Nephron progenitor cell (in vitro differentiated cells): ENCODE measurements at places on chromosomes 16 and 17.

DNA sequence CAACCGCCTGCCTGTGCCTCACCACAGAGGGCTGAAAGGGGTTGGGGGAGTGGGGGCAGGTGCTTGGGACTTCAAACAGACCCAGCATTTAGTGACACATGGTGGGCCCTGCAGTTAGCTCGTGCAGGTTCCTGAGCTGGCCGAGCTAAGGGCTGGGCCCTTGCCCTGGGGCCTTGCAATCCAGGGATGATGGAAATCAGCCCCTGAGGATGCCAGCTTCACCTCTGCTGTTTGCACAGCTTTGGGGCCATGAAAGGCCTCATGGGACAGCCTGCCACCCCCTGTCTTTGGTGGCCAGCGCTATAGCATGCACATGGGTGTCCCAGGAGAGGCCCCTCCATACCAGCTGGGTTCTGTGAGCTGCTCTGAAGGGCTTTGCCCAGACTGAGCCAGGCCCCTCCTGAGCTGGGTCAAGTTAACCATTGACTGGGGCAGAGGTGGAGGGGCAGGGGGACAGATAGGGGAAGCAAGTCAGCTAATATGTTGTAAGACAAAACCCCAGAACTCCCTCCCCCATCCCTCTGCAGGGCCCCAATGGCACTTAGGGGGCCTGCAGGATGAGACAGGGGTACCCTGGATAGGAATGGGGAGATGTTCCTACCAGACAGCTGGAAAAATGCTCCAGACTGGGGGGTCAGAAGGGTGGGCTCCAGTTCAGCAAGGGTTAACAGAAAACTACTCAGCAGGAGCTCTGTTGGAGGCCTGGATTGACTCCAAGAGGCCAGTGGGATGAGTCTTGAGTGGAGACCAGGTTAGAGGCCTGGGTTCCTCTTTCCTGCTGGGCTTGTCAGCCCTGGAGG lies 692 bp downstream of the PRR15L start:
- DNase-seq = no peak

GRCh38 chr17:36597866-36598777 lies 3.3 kb upstream of the MRM1 start:
- DNase-seq = no peak

- DNase-seq = no peak
These were observed 5.9 kb downstream of the DEF8 start for GRCh38 chr16:89954462-89954861.

- DNase-seq = no peak
These were observed 723 bp downstream of the TMEM186 start for GRCh38 chr16:8796469-8797363.

- DNase-seq = no peak
These were observed 28.8 kb downstream of the PRDM7 start for GRCh38 chr16:90048347-90048722.

GRCh38 chr16:50808929-50809538 lies 67.1 kb downstream of the CYLD start:
- no peak for DNase-seq

DNA sequence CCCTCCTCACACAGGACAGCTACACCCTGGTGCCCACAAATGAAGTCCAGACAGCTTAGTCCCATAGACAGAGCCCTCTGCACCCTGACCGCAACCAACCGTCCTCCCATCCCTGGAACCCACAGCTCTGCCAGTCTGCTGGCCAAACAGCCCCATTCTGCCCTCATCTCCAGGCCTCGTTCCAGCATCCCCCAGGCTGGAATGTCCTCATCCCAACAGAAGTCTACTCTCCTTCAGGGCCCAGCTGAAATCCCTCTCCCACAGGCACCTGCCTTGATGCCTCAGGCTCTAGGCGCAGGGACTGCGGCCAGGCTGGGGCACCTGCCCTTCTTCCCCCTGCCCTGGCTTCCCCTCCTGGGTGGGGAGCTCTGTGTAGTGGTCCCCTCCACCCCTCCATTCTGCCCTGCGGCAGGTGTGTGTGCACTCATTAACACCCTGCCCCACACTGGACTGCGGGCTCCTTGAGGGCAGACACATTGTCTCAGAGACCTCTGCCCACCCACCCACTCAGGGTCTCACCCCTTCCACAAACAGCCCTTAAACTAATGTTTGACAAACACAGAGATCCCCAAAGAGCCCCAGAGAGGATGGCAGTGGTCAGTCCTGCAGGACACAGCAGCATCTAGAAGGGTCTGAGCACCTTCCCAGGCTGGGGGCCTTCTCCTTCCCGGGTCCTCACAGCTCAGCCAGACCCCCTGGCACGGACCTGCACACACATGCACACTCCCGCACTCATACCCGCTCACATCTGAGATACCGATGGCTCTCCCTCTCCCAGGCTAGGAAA lies 820 bp downstream of the GRIN2C start:
- DNase-seq = no peak

GRCh38 chr16:25838724-25839186 lies 147.0 kb downstream of the HS3ST4 start:
- peak; percentile 29 for DNase-seq

DNA sequence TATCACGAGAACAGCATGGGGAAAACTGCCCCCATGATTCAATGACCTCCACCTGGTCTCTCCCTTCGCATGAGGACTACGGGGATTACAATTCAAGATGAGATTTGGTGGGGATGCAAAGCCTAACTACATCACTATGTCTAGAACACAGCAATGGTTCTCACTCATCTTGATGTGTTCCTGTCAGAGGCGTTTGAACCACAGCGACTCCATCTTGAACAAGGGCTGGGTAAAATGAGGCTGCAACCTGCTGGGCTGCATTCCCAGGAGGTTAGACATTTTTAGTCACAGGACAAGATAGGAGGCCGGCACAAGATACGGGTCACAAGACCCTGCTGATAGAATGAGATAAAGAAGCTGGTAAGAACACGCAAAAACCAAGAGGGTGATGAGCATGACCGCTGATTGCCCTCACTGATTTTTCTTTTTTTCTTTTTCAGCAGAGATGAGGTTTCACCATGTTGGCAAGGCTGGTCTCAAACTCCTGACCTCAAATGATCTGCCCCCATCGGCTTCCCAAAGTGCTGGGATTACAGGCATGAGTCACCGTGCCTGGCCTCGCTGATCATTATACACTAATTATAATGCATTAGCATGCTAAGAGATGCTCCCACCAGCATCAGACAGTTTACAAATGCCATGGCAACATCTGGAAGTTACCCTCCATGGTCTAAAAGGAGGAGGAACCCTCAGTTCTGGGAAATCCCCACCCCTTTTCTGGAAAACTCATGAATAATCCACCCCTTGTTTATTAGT lies 3.0 kb upstream of the PPY start:
- no peak for DNase-seq

DNA sequence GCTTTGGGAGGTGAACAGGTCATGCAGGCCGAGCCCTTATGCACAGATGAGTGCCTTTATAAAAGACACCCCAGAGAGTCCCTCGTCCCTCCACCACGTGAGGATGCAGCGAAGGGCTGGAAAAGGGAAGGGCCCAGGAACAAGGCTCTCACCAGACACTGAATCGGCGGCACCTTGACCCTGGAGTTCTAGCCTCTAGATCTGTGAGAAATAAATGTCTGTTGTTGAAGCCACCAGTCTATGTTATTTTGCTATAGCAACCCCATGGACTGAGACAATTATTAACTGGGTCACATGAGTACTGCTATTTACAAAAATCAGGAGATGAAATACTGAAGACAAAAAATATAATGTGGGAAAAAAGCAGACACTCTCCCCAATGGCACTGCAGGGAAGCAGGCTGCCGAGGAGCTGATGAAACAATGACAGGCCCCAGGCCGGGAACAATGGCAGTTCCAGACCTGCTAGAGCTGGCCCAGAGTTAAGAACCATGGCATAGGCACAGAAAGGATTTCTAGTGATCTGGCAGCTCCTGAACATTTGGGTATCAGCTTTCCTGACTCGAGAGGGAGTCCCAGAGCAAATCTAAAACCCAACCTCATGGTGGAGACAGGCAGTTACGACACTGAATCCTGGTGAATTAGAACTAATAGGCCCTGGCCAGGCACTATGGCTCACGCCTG lies 17.8 kb upstream of the GGA2 start:
- no peak for DNase-seq

GRCh38 chr17:58228679-58229078 lies 9.6 kb upstream of the MKS1 start:
- no peak for DNase-seq

- DNase-seq = no peak
These were observed 53.4 kb downstream of the CACNG3 start for GRCh38 chr16:24309258-24310142.

GRCh38 chr16:57377080-57377841 lies 5.0 kb downstream of the CX3CL1 start:
- no peak for DNase-seq

- DNase-seq = no peak
These were observed 41.1 kb downstream of the MEOX1 start for GRCh38 chr17:43620581-43620980.

DNA sequence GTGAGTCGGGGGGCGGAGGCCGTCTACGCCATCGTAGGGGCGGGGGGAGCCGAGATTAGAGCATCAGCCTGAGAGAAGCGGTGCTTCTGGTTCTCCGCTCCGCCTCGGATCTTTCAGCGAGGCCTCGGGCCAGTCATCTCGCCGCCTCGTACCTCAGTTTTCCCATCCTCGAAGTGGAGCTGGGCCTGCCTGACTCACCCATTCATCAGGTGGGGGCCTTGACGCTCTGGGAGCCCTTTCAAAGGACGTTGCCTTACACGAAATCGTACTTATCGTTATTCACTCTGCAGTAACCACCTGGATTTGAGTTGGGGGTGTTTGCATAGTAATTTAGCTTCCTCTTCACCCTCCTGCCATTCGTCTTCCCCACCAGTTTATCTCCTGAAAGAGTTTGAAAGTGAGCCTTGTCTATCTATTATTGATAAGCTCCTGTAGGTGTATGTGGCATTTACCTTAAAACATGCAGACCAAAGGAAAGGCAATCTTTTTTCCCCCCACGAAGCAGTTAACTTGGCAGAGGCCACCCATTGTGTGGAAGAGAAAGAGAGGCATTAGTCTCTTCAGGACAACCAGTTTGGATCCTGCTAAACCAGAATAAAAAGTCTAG lies 674 bp downstream of the TAF15 start:
- DNase-seq = no peak

DNA sequence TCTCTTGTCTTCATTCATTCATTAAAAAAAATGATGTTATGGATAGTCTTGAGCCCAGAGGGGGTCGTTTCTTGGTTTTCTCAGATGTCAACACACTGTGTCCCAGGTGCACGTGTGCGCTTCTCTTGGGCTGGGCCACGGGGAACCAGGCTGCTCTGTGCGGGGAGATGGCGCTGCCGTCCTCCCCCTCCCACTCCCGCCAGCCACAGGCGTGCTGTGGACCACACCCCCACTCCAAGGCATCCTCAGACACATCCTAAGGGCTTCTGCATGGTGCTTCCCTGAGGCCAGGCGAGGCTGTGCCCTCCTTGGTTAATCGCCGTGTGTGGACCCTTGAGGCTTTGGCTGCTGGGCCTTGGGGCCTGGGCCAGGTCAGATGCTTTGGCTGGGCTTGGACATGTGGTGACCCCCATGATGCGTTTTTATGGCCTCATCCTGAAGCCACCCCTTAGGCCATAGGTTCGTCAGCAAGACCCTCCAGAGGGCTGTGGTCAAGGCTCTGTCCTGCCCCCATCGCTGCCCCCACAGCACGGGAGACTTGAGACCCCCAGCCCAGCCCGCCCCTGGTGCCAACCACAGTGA lies 245.7 kb upstream of the CIBAR2 start:
- no peak for DNase-seq

- DNase-seq = no peak
These were observed 10.2 kb upstream of the NFATC3 start for GRCh38 chr16:68074850-68075555.

GRCh38 chr16:89873109-89873971 lies at the start of gene TCF25:
Gene TCF25, plus strand, starts transcription at chr16:89873592. Its CDS starts 76 bp downstream, at chr16:89873668.
- peak; percentile 92 for DNase-seq

GRCh38 chr17:33164169-33164881 lies 128.8 kb downstream of the ASIC2 start:
- no peak for DNase-seq

DNA sequence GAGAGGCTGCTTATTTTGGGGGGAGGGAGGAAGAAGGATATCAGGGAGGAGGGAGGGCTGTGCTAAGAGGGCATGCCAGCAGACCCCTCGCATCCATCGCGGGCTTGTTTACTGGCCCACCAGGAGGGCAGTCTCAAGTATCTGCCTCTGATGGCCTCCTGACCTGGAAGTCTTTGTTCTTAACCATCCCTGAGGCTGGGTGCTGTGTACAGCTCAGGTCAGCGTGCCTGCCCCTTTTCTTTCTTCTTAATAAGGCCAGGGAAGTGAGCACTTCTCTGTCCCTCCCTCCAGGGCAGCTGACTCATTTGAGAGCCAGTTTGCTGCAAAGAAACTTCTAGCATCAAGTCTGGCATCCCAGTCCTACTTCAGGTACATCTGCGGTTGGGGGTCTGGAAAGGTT lies 157.0 kb downstream of the CCDC182 start:
- no peak for DNase-seq

- no peak for DNase-seq
These were observed 6.1 kb upstream of the TNRC6C start for GRCh38 chr17:77952368-77952767.

DNA sequence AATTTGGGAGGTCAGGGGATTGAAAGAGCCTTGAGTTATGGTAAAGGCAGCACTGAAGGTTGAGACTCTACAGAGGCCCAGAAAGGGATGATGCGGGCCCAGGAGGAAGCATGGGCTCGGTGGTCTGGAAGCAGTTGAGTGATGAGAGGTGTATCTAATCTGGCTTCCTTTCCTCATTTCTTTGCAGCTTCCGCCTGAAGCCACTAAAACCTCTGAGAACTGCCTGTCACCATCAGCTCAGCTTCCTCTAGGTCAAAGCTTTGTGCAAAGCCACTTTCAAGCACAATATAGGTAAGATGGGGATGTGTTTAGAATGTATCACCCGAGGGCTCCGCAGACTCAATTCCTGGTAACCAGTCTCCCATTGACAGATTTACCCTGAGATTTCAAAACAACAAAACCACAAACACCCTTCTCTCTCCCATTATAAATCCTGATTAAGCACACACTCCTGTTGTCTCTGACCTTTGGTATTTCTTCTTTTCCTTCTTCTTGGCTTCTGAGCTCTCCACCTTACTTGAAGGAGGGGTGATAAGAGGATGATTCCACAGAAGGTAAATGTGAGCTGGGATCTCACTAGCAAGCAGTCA lies 21.2 kb downstream of the USP43 start:
- no peak for DNase-seq

GRCh38 chr17:31068291-31068690 lies 26.5 kb upstream of the NF1 start:
- no peak for DNase-seq

GRCh38 chr16:59259074-59259949 lies 525.2 kb upstream of the GOT2 start:
- no peak for DNase-seq

DNA sequence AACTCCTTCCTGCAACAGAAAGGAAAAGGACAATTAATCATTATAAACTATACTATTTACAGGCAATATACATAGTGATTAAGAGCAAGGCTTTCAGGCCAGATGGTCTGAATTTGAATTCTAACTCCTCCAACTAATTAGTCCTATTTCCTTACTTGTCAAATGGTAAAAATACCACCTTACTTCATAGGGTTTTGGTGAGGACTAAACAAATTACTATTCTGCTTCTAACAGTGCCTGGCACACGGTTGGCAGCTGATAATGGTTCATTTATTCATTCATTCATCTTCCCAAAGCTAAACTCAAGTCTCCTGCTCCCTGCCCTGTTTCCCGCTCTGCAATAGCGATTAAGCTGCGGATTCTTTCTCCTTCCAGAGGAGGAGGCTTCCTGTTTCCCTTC lies 39.8 kb downstream of the DCUN1D3 start:
- no peak for DNase-seq

- no peak for DNase-seq
These were observed 9.2 kb downstream of the CD300LG start for GRCh38 chr17:43856141-43856540.
